PC-3 (cell line): ENCODE measurements at places on chromosomes 1 and 21. TPM values are rescaled to one million over a fixed set of nuclear protein-coding genes. Genes with fewer than 3 reads are reported as not detected.

DNA sequence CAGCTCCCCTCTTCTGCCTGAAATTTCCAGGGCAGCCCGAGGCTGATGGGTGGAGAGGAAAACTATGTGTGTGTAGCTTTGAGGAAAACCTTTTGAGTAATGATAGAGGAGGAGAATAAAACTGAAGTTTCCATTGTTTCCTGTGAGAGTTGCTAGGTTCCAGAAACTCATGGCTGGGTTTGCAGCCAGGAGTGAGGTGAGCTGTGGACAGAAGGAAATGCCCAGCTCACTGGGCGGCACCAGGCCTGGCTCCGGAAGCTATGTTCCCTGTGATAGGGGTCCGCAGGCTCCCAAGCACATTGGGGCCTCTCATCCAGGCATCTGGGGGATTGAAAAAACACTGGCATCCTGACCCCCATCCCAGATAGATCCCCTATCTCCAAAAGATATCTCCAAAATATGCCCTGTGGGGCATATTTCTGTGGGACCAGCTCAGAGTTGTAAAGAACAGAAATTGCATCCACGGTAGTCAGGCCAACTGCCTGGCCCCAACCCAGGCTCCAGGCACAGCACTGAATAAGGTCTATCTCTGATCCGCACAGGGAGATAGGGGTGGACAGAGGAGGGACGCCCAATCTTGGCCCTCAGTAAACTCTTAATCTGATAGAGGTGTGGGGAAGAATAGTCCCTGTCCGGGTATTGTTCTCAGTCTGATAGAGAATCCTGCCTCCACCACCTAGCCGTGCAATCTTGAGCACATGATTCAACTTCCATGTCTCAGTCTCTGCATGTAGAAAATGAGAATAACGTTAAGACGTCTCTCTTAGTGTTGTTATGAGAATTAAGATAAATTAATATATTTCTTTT lies 1.8 kb upstream of the HSPG2 start:
- DNase-seq = no peak

DNA sequence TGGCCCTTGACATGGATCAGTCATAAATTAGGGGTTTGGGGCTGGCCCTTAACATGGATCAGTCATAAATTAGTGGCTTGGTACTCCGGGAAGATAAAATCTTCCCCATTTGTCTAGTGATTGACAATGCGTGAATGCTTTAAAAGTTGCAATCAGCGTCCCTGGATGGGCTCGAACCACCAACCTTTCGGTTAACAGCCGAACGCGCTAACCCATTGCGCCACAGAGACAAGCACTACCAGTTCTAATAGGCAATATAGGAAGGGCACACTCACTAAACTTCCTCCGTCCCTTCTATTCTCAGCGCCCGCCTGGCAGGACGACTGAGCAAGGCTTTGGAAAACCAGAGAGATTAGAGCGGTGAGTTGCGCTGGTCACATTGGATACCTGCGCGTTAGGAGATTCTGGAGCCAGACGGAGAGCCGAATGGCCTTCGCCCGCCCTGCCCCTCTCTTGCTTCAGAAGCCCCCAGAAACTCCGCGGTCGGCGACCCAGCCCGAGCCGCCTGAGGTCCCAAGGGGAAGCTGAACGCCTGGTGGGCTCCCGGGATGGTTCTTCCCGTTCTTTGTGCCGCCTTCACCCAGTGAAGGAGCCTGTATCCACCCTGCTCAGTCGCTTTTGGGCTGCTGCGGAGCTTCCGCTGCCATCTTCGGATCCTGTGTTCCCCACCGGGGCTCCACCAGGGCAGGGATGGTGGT lies 235.9 kb downstream of the FAM72C start:
- DNase-seq = no peak

DNA sequence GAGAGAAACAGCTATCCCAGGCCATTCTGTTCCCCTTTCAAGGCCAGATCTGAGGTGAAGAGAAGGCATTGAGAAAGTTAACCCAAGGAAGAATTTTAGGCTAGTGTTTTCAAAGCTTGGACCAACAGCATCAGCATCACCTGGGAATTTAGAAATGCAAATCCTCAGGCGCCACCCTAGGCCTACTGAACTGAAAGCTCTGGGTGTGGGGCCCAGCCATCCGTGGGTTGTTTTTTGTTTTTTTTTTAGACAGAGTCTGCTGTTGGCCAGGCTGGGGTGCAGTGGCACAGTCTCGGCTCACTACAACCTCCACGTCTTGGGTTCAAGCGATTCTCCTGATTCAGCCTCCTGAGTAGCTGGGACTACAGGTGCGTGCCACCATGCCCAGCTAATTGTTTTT lies 98.6 kb downstream of the RNF220 start:
- DNase-seq = no peak

DNA sequence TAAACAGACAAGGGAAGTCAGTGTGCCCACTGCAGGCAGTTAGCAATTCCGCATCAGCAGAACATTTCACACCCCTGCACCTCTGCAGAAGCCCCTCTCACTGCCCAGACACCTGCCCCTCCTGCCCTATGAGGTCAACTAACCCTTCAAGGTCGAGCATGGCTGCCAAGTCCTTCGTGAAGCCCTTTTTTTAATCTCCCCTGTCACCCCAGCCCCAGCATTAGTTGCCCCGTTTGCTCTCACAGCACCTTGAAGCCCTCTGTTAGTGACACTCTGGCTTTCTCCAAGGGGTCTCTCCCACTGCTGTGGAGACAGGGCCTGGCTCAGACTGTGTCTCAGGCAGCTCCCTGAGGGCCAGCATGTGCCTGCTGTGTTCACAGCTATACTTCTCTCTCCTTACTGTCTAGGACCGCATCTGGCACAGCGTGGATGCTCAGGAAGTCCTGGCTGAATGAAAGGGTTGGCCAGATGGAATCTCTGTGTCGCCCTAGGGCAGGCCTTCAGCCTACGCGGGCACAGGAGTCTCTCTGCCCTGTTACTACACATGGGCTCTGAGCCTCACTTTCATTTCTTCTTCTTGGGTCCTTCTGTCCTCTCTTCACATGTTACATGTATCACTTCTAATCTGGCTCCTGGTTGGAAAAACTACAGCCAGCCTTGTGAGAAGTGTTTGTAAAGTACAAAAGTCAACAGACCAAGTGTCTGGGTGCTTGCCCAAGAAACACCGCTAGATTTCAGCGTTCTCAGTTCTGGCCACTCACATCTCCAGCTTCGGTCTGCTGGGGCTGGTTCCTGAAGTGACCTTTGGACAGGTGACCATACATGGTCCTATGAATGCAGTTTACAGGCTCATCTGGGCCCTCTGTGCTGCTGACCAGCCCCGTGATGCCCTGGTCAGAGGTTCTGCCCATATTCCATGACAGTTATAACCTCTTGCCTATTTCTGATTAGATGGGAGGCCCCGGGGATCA lies 19.7 kb downstream of the SLC2A1 start:
- DNase-seq = no peak

DNA sequence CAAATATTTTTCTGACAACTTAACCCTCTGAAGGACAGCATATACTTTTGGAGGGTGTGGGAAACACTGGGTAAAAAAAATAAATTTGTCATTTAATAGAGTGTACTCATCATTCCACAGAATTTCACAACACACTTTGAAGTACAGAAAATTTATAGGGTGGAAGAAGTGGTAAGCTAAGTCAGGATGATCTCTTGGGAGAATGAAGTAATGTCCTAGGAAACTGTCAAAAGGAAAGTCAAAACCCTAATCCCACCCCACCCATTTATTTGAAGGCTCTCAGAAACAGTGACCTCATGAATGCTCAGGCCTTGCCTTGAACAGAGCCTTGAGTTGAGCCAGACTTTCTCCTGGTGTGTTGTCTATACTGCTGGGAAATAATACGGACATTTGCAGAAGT lies 7.3 kb upstream of the UAP1 start:
- no peak for DNase-seq

DNA sequence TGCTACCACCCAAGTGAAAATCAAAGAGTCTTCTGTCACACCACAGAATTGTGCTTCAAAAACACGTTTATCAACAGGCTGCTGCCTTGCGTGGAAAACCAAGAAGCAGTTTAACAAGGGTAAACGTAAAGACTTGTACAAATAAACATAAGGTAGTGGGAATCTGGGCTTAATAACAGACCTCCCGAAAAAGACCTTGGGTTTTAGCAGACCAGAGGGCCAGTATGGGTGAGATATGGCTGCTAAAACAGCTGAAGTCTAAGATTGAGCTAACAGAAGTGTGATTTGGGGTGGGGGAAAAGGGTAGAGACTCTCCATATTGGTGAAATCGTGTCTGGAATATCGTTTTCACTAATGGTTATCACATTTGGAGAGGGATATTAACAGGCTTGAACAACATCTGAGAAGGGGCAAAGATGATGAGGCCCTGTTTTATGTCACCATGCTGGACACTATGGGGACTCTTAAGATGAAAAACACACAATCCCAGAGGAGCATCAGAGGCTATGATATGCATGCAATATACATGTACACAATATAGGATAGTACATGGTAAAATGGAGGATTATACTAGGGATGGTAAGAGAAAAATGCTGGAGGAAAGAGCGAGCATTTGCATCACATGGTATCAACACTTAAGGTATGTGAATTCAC lies 1.4 kb downstream of the MOV10 start:
- DNase-seq = no peak

DNA sequence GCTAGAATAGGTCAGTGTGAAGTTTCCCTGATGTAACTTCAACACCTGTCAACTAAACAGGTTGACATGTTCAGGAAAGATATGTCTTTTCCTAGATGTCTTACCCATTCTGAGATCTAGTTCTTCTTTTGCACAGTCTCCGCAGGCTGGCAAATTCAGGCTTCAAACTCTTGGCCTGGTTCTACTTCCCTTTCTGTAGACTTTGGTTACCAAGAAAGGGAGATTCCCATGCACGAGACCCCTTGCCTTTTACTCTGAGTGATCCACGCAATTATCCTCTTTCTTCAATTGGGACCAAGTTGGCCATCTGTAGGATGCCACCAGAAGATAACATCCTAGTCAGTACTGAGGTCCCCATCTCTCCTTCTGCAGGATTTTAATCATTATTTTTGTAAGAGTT lies 2.0 kb downstream of the CFAP45 start:
- DNase-seq = no peak

C1orf116 gene
- 34.9 and 36.2 TPM in 2 replicates for total RNA-seq

LPGAT1 gene
- 39.8 and 41.7 TPM in 2 replicates for total RNA-seq
